ENCODE measurements at places on chromosomes 11 and 22.

- no peak for DNase-seq
Measured at GRCh38 chr11:86518211-86518610, 143.5 kb downstream of the CCDC81 start.

- no peak for DNase-seq
Measured at GRCh38 chr11:125433454-125434121, 62.5 kb downstream of the FEZ1 start.

DNA sequence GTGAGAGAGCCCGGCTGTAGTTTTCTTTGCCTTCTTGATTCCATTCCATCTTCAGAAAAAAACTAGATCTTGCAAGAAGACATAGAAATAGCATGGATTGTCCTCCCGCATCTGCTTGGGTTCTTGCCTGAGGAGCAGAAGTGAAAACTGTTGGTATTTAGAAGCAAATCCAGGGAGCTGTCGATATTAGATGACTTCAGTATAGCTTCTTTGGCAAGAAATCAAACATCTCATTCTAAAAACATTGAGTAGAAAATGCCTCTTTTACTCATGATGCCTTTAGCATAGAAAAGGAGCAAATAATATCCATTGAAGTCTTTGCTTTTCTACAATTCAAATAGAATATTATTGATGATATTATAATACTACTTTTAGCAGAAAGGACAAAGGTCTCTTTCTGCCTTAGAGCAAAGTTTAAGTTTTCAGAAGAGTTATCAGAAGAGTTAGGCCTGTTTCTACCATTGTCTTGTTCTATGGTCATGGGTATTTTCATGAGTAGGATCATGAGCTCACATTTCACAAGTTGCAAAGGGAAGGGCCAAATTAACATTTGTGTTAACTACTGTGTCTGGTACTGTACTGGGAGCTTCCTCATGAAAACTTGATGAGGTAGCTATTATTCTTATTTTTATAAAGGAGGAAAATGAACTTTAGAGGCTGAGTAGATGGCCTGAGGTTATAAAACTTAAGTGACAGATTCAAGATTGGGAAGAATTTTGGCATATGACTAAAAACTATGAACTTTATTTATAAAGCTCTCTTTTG is 49.7 kb downstream of the EXT2 start:
- no peak for DNase-seq

DNA sequence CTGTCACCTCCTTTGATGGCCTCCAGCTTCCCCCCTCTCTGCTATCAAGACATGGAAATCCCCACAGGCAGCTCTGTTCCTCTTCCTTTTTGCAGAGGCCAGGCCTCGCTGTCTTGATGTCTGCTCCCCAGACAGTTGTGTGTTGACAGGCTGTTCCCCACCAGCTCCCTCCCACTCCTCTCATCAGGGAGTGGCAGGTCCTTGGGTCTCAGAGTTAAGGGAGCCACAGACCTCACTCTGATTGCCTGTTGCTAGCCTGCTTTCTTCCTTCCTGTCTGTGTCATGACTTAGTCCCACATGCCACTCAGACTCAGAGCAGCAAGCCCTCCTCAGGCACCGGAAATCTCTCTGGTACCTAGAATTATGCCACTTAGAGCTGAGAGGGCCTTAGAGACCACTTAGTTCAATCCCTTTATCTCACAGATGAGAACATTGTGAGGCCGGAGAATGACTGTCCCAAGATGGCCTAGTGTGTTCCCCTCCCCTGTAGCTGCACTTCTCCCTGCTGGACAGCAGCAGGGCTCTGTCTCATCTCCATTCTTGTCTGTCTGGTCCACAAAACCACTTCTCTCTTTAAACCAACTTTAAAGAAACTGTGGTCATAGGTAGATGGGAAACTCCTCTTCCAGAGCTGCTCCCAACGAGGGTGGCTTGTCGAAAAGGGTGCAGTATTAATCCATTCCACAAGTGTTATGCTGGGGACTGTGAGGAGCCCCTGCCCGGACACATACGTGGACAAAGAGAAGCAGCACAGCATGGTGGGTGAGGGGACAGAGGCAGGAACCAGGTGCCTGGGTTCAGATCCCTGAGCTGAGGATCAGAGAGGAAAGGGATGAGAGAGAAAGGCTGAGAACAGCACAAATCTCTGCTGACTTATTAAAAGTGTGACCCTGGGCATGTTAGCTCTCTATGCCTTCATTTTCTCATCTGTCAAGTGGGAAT is 4.2 kb downstream of the AMPD3 start:
- DNase-seq: peak; percentile 50

- DNase-seq: peak; percentile 45
Measured at GRCh38 chr11:117796872-117797529, at the start of gene DSCAML1. Gene DSCAML1, minus strand, starts transcription at chr11:117797216. Its CDS starts 137 bp downstream, at chr11:117797079.

GRCh38 chr22:26713823-26714449 is 56.5 kb downstream of the MIAT start:
- DNase-seq: no peak

GRCh38 chr11:61362542-61362875 is 335 bp downstream of the TMEM138 start:
- DNase-seq: no peak

- no peak for DNase-seq
Measured at GRCh38 chr11:70193411-70194292, 9.4 kb upstream of the FADD start.

- no peak for DNase-seq
Measured at GRCh38 chr22:39662686-39663052, 92.1 kb downstream of the CACNA1I start.

DNA sequence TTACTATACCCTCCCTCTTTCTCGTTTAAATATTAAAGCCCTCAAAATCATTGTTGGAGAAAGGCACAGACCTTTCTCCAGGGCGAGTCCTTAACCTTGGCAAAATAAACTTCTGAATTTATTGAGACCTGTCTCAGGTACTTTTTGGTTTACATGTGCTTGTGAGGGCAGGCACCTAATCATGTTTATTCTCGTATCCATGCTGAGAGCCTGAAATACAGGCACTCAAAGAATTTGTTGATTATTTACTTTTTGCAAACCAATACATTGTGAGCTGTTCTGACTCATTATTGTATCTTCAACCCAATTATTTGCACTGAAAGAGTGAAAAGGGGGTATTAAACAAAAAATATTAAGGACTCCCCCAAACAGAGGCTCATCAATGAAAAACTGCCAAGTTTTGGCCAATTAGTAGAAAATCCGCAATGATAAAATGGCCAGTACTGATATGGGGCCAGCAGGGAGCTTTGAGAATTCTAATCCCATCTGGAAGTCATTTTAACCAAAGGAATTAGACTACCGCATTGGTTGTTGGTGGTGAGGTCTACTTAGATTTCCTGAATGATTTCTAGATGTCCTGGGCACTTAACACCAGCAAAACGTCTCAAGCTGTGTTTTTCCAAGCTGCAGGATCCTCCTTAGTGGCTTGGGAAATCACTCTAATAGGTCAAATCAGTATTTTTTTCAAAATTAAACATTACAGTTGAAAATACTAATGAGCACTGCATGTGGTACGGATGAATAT is 157.3 kb downstream of the SWAP70 start:
- no peak for DNase-seq

DNA sequence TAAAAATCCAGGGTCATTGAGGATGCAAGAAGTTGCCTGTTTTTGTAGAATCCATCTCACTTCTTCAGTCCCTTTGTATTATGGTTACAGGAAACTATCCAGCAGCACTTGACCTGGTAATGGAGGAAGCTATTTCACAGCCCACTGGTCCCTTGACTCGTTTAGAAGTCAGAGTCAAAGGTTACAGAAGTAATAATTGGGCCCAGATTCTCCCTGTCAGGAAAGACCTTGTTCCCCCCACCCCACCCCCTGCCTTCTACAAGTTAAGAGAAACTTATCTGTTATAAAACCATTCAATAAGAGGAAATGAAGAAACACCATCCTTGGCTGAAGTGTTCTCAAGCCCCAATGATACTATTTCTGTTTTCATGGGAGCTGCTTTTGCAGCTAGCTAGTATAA is 65.8 kb downstream of the CSTPP1 start:
- no peak for DNase-seq

- no peak for DNase-seq
Measured at GRCh38 chr11:100851584-100852152, 164.6 kb downstream of the ARHGAP42 start.

- DNase-seq: no peak
Measured at GRCh38 chr11:120052196-120052775, 85.6 kb downstream of the TRIM29 start.

DNA sequence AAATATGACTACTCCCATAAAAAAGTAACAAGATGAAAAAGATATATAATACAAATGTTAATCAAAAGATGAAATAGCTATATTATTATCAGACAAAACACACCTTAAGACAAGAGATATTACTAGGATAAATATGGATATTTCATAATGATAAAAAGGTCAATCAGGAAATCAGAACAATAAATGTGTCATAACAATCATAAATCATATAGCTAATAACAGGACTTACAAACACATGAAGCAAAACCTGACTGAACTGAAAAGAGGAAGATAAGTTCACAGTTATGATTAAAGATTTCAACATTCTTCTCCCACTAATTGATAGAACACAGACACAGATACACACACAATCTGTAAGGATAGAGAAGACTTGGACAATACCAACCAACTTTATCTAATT is 47.2 kb downstream of the EIF3M start:
- DNase-seq: no peak

DNA sequence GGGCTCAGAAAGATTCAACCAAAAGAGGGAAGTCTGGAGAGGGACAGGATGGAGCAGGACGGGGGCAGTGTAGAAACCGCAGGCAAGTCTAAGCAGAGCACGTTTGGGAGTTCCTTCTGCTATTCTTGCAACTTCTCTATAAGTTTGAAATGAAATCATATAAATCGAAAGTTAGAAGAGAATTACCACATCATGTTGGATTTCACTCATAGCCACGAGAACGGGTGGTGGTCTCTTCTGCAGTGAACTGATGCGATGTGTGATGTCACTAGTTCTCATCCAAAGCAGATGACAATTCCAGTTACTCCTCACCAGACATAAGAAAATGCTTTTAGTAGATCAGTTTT is 36.0 kb downstream of the KCNQ1 start:
- no peak for DNase-seq

DNA sequence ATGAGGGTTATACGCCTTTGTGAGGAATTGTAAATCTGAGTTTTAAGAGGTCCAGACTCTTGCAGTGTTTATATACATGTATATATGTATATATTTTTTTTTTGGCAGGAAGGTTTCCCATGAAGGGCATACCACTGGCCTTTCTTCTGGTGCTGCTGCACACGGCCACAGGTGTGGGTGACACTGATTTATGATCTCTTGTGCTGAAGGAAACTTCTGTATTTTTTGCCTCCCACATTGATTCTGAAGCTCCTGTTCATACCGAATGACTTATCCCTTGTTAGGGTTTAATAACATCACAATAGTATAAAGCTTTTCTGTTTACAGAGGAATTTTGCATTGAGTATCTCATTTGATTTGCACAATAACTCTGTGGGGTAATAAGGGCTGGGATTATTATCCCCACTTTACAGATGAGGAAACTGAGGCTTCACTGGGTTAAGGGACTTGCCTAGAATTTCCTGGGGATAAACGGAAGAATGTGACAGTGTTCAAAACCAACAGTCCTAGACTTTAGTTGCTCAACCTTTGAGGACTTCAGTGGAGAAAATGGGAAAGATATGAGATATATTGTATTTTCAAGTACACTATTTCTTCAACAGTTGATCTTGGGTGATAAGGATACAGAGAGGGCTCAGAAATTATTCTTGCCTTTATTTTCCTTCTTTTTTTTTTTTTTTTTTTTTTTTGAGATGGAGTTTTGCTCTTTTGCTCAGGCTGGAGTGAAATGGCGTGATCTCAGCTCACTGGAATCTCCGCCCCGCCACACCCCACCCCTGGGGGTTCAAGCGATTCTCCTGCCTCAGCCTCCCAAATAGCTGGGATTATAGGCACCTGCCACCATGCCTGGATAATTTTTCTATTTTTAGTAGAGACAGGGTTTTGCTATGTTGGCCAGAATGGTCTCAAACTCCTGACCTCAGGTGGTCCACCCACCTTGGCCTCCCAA is 70.1 kb downstream of the MICAL2 start:
- DNase-seq: no peak

DNA sequence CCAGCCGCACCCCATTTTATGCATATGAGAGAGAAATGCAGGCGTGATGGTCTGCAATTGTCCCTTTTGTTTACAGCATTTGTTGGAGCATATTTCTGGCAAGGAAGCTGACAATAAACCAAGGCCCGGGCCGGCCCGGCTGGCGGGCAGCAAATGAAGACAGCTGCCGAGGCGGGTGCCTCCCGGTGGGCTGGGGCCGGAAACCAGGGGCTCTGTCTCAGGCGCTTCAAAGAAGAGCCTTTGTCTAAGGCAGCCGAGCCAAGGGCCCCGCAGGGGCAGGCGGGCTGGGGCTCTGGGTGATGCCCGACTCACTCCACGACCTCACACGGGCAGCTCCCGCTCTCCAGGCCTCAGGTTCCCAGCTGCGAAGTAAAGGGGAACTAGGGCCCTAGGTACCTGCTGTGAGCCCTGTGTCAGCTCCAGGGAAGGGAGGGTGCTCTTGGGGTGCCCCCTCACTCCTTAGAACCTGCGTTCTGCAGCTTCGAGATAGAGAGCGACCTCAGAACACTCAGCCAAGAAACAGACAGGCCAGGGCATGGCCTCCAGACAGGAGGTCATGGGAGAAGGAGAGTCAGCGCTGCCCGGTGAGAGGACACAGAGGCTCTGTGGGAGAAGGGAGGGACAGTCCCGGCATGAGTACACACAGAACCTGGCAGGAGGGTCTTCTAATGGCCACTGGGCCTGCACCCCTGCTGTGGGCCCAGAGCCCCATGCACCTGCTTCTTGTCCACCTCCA is 2.4 kb downstream of the LINC01488 start:
- DNase-seq: no peak

DNA sequence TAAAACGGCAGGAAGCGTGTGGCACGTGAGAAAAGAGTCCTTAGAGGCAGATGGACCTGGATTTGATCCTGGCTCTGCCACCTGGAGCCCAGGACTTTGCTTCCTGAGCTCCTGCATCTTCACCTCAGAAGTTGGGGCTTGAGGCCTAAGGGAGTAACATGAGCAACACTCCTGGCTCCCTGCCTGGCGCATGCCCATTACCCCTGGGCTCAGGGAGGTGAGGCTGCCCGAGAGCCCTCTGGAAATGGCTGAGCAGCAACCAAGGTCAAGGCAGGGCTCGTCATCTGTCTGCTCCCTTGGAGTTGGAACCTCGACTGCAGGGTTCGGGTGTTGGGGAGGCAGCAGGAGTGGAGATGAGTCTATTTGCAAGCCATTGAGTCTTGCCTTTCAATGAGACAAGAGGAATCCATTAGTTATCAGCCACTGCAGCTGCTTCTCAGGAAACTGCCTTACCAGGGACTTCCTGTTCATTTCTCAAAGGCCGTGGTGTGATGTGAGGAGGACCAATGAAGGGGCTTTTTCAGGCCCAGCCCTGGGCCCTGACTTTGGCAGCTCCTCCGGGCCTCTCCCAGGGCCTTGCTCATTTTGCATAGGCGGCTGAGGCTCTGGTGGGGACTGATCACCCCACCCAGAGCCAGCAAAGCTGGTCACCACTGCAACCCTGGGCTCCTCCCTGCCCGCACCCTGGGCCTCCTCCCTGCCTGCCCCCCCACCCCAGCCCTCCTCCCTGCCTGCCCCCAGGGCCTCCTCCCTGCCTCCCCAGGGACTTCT is 6.4 kb downstream of the FADS2 start:
- DNase-seq: no peak

DNA sequence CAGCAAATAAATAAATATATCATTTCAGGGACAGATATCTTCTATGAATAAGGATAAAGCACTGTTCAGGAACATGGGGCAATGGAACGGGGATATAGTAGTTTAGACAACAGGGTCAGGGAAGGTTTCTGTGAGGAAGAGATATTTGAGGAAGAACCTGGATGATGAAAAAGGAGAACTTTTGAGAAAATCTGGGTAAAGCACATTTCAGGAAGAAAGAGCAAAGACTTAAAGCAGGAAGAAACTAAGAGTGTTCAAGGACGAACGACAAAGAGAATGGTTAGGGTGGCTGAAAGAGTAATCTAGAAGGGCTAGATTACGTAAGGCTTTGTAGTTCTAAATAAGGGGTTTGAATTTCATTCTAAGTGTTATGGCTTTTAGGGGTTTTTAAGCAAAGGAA is 12.7 kb downstream of the DDI1 start:
- no peak for DNase-seq

Data from stimulated activated CD4-positive, alpha-beta T cell treated with anti-CD3 and anti-CD28 coated beads, Interleukin-1b, Interleukin-23, amount 100 ng/mL, for 4 hours (primary cell).